ENCODE measurements at places on chromosomes 12 and 14.
A peak's percentile ranks its signal among the peaks of the same experiment; 100 is the strongest.

GRCh38 chr14:51168215-51168613 lies 71.8 kb upstream of the TMX1 start:
- no peak for DNase-seq

- no peak for DNase-seq
Measured at GRCh38 chr12:1800401-1801302, 19.7 kb upstream of the LRTM2 start.

DNA sequence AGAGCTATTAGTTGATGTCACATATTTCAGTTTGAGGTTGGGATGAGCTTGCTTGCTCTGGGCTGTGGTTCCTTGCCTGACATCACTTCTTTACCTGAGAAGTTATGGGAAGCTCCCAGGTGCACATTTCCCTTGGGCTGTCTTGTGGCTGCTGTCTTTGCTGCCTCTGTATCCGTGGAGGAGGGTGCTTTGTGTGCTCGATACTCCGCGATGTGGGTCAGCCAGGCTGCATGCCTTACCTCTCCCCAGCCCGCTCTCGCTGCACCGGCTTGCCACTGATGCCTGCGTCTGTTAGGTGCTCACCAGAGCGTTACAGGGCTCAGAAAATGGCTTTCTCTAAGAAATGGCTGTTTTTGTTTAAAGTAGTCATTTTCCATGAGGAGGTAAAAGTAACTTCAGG lies 19.6 kb downstream of the PELI2 start:
- no peak for DNase-seq

DNA sequence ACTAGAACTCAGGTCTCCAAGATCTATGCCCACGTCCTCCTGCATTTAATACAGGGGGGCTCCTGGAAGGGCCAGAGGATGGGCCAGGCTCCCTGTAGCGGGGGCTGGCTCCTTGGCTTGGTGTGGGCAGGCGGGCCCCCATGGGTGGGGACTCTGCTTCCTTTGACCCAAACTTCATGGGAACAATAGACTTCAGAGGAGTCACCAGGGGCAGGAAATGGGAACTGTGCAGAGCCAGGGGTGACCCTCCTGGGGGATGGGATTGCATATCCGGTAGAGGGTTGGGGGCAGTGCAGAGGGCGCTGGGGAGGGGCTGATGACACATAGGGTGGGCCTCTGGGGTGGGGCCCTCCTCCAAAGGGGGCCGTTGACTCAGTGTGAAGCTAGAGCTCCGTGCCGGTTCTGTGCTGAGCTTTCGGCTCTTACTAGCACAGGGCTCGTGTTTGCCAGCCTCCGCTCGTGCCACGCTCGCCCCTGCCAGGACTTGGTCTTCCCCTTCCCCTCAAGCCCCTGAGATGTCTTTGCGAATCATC lies 4.6 kb downstream of the TEAD4 start:
- DNase-seq, result no peak

- DNase-seq, result no peak
Measured at GRCh38 chr14:42710071-42710470, 1103.4 kb downstream of the LRFN5 start.

GRCh38 chr14:95211721-95212504 lies 54.6 kb upstream of the DICER1 start:
- no peak for DNase-seq

GRCh38 chr14:66359500-66359899 lies 126.7 kb upstream of the CCDC196 start:
- peak; percentile 23 for DNase-seq

DNA sequence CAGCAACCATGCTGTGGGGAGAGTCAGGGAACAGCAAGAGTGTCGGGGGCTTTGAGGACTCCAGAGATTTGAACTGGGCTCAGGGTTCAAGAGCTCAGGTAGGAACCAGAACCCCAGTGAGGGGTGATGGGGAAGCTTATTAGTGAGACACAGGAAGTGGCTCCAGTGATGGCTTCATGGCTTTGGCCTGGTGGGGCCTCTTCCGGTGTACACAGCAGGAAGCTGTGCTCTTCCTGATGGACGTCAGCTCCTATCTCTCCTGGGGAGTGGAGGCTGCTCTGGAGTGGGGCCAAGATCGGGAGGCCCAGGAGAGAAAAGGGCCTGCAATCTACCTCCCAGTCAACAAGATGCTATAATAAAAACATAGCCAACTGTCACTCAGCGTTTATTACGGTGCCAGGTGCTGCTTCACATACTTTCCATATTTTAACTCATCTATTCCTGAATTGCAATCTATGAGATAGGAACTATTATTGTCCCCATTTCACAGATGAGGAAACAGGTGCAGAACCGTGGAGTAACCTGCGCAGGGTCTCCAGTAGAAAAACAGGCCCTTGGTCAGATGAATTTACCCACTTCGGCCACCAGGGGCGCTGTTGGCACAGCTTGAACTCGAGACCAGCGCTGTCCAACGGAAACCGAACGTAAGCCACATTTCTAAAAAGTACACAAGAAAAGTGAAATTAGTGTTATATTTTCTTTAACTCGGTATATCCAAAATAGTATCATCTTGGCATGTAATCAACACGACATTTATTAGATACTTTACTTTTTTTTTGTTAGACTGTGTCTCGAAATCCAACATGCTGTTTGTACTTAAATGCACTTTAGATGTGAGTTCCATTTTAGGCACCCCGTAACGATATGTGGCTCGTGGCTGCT lies 63.6 kb upstream of the DLK1 start:
- no peak for DNase-seq

GRCh38 chr12:24230061-24230701 lies 280.7 kb upstream of the SOX5 start:
- no peak for DNase-seq

DNA sequence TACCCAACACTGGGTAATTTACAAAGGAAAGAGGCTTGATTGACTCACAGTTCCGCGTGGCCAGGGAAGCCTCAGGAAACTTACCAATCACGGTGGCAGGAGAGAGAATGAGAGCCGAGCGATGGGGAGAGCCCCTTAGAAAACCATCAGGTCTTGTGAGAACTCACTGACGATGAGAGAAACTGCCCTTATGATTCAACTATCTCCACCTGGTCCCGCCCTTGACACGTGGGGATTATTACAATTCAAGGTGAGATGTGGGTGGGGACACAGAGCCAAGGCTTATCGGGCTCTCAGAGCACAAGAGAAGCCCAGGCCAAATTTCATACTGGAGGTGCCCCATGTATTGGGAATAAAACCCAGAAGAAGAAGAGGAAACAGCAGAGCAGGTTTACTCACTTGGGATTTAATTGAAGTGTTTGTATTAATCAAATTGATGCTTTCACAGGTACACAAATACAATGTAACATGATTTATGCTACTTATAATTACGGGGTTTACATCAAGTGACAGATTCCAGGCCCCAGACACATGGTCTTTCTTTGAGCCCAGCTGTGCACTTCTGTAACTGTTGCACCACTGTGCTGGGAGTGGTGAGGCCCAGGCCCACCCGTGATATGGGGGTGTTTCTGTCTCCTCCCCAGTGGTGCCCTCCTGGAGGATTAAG lies 8.2 kb upstream of the CCDC85C start:
- DNase-seq, result no peak

DNA sequence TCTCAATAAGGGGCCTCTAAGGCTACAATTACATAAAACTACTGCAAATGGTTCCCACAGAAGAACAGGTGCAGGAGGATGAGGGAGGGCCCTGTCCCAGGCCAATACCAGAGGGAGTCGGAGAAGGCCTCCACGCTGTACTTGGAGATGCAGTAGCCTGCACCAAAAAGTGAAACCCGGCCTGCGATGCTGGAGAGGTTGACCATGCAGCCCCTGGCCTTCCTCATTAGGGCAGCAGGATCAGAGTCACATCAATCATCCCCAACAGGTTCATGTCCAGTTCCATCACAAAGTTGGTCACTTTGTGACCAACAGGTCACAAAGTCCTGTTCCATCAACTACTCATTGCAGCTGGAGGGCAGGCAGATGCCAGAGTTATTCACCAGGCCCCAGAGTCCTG lies 23.0 kb downstream of the ZBTB39 start:
- no peak for DNase-seq

DNA sequence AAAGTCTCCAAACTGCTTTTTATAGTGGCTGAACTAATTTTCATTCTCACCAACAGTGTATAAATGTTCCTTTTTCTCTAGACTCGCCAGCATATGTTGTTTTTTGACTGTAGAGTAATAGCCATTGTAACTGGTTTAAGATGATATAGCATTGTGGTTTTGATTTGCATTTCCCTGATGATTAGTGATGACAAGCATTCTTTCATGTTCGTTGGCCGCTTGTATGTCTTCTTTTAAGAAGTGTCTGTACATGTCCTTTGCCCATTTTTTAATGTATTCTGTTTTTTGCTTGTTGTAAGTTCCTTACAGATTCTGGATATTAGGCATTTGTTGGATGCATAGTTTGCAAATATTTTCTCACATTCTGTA lies 404.9 kb downstream of the FLRT2 start:
- no peak for DNase-seq

GRCh38 chr12:96308881-96309280 lies 91.4 kb downstream of the CDK17 start:
- no peak for DNase-seq

GRCh38 chr12:124125203-124125871 lies 152.3 kb downstream of the ZNF664 start:
- DNase-seq, result no peak

- no peak for DNase-seq
Measured at GRCh38 chr12:2691345-2692071, 103.3 kb upstream of the FKBP4 start.

- DNase-seq, result no peak
Measured at GRCh38 chr12:18681818-18682217, 56.0 kb downstream of the PLCZ1 start.

GRCh38 chr12:49683599-49684309 lies 23.5 kb downstream of the FMNL3 start:
- DNase-seq, result no peak

GRCh38 chr14:93369713-93370266 lies 22.8 kb downstream of the COX8C start:
- no peak for DNase-seq

- DNase-seq, result no peak
Measured at GRCh38 chr12:125110641-125111360, 45.6 kb downstream of the AACS start.

- no peak for DNase-seq
Measured at GRCh38 chr12:58521796-58522195, 398.5 kb downstream of the LRIG3 start.

- DNase-seq, result no peak
Measured at GRCh38 chr12:107514887-107515445, 170.6 kb upstream of the PWP1 start.

DNA sequence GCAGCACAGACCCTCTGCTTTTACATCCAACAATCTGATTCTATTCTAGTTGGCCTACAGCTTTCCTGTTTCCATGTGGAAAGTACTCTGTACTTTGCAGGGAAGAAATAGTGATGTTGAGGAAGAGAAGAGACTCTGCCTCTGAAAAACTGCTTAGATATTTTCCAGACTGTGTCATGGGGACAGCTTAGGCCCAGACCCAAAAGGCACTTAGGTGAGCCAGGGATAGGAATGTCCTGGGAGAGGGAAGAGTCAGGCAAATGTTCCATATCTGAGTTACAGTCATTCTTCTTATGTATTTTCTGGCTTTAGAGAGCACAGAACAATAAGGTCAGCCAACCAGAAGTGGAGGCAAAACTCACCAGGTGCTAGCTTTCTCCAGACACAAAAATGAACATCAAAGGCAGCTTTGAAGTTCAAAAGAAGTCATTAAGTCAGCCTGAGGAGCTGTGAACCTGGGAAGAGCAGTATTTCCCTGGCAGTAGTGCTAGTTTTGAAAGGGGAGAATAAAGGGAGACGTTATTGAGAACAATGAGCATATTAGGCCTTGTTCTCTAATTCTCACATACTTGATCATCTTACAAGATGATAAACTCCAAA lies 199.7 kb upstream of the LMNTD1 start:
- DNase-seq, result no peak

GRCh38 chr12:5554711-5555110 lies 122.8 kb downstream of the NTF3 start:
- DNase-seq, result peak; percentile 36

GRCh38 chr12:88538250-88538649 lies 42.0 kb downstream of the KITLG start:
- DNase-seq, result no peak

DNA sequence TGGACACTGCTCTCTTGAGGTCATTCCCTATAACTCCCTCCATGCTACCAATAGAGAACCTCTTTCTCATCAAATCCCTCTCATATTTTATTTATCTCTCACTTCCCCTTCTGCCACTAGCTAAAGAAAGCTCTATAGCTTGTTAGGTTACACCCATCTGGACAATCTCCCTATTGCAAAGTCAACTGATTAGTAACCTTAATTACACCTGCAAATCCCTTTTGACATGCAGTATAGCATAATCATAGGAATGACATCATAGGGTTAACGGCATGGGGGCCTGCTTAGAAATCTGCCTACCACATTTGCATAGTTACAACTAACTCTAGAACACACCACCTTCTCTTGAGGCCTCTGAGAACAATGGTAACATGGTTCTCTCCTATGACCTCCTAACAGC lies 181.2 kb downstream of the EMP1 start:
- no peak for DNase-seq

DNA sequence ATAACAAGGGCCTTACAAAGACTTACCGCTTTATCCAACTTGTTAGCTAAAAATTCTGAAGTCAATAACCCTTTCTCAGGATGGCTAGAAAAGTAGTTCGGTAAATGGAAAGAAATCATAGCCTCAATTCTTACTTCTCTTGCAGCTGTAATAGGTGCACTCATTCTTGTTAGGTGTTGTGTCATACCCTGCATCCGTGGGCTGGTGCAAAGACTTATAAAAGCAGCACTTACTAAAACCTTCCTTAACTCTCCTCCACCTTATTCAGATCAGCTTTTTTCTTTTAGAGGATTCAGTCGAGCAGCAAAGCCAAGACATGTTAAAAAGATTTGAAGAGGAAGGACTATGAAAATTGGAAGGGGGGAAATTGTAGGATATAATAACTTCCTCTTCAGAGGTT lies 238.2 kb upstream of the DIO3 start:
- DNase-seq, result no peak
